AG04449 (cell line): ENCODE measurements at places on chromosomes 7 and 10.

- DNase-seq, result no peak
Measured at GRCh38 chr10:22314852-22315251, 1.3 kb upstream of the COMMD3 start.

DNA sequence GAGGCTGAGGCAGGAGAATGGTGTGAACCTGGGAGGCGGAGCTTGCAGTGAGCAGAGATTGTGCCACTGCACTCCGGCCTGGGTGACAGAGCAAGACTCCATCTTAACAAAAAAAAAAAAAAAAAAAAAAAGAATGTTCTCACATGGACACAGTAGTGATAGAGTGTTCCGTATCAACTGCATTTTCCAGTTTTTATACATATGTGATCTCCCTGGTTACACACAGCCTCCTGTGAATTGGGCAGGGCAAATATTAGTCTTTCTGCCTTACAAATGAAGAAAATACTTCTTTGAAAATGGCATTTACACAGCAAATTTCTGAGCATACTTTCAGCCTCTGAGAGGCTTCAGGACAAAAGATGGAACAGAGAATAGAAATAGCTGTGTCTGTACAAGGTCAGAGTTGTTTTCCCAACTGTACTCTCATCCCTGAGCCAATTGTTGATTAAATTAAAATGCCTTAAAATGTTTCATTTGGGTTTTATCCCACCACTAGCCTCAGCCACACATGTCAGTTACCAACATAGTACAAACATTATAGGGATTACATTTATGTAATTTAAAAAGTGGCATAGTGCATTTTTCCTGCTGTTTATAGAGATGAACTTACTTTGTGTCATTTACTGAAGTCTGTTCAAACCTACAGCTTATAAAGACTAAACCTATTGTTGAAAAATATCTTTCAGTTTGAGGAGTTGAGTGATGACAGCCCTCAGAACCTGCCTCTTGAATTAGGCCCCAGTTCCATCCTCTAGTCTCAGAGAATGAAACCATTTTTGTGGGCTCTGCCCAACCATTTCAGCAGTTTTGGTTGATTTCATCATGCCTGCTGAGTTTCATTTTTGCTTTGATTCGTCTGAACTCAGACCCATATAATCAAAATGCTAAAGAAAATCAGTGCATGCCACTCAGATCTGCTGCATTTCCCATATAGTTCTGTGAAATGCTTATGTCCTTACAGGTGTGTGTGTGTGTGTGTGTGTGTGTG, 609.4 kb upstream of the C7orf33 start:
- no peak for DNase-seq

DNA sequence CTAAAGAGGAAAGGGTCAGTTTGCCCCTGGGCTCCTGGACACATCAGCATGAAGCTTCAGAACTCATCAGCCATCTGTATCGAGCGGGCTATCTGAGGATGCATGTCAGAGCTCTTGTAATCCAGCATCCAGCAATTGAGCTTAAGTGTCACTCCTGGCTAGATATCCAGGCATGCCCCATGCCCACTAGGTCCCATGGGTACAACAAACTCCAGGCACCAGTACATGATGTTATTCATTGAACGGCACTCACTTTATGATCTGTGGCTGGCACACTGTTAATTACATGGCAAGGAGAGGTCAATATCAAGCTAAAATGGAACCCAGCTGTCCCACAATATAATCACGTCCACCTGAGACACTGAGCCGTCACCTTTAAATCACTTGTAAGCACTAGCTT, 274.2 kb downstream of the ELMO1 start:
- no peak for DNase-seq

DNA sequence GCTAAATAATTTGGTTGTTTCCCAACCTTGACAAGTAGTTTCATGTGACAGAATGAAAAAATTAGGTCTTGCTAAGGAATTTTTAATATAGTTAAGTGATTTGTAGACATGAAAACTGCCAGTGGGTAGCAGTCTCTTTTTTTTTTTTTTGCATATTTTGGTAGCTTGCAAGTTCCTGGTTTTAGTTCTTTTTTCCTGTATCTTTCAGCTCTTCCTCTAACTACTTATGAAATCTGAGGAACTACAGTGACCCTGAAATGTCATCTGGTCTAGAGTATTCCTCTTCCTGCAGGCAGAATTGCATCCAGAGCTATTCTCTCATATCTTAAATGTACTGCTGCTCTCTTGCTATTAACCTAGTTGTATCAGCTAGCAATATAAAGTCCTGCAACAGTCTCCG, 160.4 kb downstream of the HDAC9 start:
- DNase-seq, result no peak

DNA sequence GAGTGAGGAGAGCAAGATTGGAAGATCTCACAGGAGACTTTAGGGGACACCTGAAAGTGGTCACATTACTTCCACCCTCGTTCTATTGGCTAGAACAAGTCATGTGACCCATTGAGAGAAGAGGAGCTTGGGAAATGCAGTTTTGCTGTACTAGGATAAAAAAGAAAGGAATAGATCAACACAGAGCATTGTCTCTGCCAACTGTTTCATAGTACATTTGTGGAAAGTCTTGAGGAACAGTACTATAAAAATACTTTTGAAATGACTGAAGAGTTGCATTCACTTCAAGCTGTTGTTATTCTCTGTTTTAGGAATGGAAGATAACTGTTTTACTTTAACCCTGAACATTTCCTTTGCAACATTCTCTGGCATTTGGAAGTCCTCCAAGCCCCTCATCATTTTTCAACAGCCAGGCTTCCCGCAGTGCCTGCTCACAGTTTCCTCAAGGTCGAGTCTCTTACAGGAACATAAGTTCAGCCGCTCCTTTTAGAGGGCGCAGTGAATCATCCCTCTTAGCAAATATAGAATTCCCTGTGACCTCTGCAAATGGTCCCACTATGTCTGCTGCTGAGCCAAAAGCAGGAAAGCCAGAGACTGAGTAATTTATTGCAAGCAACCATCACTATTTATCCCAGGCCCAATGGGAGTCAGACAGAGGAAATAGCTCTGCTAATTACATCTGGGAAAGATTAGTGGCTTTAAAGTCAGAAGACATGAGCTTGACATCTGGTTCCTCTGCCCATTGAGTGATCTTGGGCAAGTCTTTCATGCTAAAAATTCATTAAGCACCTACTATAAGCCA, 40.7 kb downstream of the MRPL32 start:
- peak; percentile 96 for DNase-seq

DNA sequence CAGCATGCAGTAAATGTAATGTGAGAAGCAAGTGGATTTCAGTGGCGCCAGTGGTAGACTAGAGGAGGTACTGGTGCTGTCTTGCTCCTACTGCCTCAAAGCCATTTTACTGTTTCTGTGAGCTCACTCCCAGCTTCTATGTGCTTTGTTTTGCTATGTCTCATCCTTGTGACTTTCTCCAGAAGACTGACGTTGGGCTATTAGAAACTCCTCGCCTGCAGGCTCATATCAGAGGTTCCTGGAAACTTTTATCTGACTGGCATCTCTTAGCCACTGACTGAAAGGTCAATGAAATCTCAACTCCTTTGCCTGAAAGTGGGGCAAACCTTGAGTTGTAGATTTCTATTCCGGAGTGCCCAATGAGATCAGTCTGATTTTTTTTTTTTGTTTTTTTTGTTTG, 66.4 kb upstream of the SORCS1 start:
- no peak for DNase-seq

DNA sequence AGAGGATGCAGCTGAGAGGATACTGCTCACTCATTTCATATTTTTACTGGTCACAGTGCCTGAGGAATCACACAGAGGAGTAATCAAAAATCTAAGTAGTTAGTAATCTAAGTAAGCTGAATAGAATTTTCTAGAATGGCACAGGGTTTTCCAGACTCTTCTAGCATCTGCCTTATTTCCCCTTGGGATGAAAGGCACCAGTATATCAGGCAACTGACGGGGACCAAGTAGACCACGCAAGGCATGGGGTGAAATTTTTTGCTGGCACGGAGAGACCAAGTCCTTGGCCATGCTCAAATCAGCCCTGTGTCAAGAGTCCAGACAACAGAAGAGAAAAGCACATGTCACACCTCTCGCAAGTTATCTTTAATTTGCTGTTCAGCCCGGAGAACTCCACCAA, 14.2 kb downstream of the NCOA4 start:
- no peak for DNase-seq

- no peak for DNase-seq
Measured at GRCh38 chr7:151853896-151854719, 22.8 kb downstream of the PRKAG2 start.

- no peak for DNase-seq
Measured at GRCh38 chr7:132161976-132162375, 414.3 kb downstream of the PLXNA4 start.

GRCh38 chr7:99465421-99465768, 572 bp downstream of the ATP5MF start:
- no peak for DNase-seq
